CD4-positive, alpha-beta T cell treated with Interleukin-15 for 4 hours (primary cell): ENCODE measurements at places on chromosomes 2 and 18.

- DNase-seq: no peak
Observed at GRCh38 chr2:220811952-220812570, 760.0 kb downstream of the EPHA4 start.

GRCh38 chr2:35973132-35973736 lies 382.3 kb upstream of the CRIM1 start:
- peak; percentile 20 for DNase-seq

- no peak for DNase-seq
Observed at GRCh38 chr2:43798300-43798699, 24.5 kb downstream of the DYNC2LI1 start.

DNA sequence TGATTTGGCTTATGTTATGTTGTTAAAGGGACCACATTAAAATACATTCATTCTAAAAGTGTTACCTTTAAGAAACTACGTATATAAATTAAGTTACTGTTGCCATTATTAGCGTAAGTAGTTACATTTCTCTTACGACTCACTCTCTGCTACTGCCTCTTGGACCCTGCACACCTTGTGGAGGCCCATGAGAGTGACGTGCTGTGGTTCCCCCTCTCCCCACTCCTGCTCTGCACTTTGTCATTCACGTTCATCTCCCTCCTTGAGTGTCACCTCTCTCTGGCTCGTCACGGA lies 830 bp upstream of the MERTK start:
- no peak for DNase-seq
